ENCODE measurements at places on chromosomes 4 and X. TPM values are rescaled to one million over a fixed set of nuclear protein-coding genes. Genes with fewer than 3 reads are reported as not detected.

- no peaks in the 10 kb centered on the region for H3K27me3 ChIP-seq
- peaks cover 6% of the 10 kb centered on the region for H3K4me1 ChIP-seq
- H3K4me3 ChIP-seq = no peak overlapping the region
- no peaks in the 10 kb centered on the region for H3K36me3 ChIP-seq
- H3K27ac ChIP-seq = no peak overlapping the region
Measured at GRCh38 chr4:15416357-15417232, 11.2 kb upstream of the C1QTNF7 start.

- H3K36me3 ChIP-seq = peaks cover 4% of the 10 kb centered on the region
- H3K4me1 ChIP-seq = peaks cover 22% of the 10 kb centered on the region
- no peak overlapping the region for H3K27ac ChIP-seq
- no peak for DNase-seq
Measured at GRCh38 chr4:147985376-147985775, 253.5 kb downstream of the ARHGAP10 start.

Gene CT45A3
- total RNA-seq = not detected

Gene PNCK
- total RNA-seq = 7.1 TPM

Gene CXorf65
- not detected for total RNA-seq

GRCh38 chr4:141713185-141713584, 76.8 kb downstream of the IL15 start:
- no peaks in the 10 kb centered on the region for H3K27me3 ChIP-seq
- no peaks in the 10 kb centered on the region for H3K4me1 ChIP-seq
- no peak overlapping the region for H3K4me3 ChIP-seq
- no peak overlapping the region for H3K27ac ChIP-seq
- no peaks in the 10 kb centered on the region for H3K36me3 ChIP-seq

GRCh38 chr4:3494462-3494871, 31.4 kb downstream of the DOK7 start:
- no peaks in the 10 kb centered on the region for H3K36me3 ChIP-seq
- no peak overlapping the region for H3K4me3 ChIP-seq
- no peaks in the 10 kb centered on the region for H3K27me3 ChIP-seq
- peak overlapping the region; percentile 14 for H3K27ac ChIP-seq
- no peak for DNase-seq

DNA sequence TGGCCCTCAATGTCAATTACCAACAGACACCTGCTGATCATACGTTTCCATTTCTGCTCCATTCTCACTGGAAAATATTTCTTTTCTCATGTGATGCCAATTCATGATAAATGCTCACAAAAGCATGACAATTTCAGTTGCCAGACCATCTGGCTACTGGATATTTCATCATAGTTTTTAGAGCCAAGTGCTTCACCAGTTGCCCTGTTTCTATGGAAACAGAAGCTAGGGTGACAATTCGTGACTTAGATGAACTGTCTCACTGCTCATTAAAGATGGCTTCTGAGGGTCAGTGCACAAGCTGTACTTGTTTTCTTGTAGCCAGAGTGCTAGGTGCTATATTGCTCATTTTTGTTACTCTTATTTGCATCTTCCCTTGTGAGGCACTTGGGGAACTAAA, 184.9 kb downstream of the COMMD8 start:
- no peak overlapping the region for H3K27ac ChIP-seq
- H3K4me1 ChIP-seq = no peaks in the 10 kb centered on the region
- DNase-seq = no peak
- no peaks in the 10 kb centered on the region for H3K36me3 ChIP-seq
- no peak overlapping the region for H3K4me3 ChIP-seq

Gene SUPT20HL2
- total RNA-seq = not detected

Gene TLL1
- 4.5 TPM for total RNA-seq

DNA sequence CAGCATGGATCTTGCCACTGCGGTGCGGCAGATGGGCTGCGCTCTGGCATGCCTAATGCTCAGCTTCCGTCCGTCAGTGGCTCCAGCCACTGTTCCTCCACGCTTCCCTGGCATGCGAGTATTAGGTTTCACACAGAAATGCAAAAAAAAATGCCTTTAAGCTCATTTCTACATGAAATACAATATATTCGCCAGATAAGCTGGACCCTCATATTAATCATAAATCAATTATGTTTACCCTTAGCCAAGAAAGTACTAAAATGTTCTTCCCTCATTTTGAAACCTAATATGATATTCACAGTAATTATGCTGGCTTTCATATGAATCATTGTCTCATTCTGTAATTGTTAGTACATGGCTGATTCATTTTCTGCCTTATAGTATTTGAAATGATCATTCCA, 115.5 kb upstream of the FAM241A start:
- H3K36me3 ChIP-seq = no peaks in the 10 kb centered on the region
- no peak overlapping the region for H3K27ac ChIP-seq
- H3K27me3 ChIP-seq = peaks cover 35% of the 10 kb centered on the region
- no peak for DNase-seq
- no peak overlapping the region for H3K4me3 ChIP-seq
- H3K4me1 ChIP-seq = no peaks in the 10 kb centered on the region

- no peak for DNase-seq
- no peaks in the 10 kb centered on the region for H3K27me3 ChIP-seq
- no peak overlapping the region for H3K4me3 ChIP-seq
- H3K27ac ChIP-seq = no peak overlapping the region
- no peaks in the 10 kb centered on the region for H3K36me3 ChIP-seq
- no peaks in the 10 kb centered on the region for H3K4me1 ChIP-seq
Measured at GRCh38 chr4:183732296-183732695, 73.2 kb downstream of the TRAPPC11 start.

- DNase-seq = no peak
- no peak overlapping the region for H3K4me3 ChIP-seq
- no peaks in the 10 kb centered on the region for H3K36me3 ChIP-seq
- no peaks in the 10 kb centered on the region for H3K27me3 ChIP-seq
- no peak overlapping the region for H3K27ac ChIP-seq
- H3K4me1 ChIP-seq = no peaks in the 10 kb centered on the region
Measured at GRCh38 chr4:184913356-184914143, 87.8 kb upstream of the ACSL1 start.

Gene TLR6
- 1.2 TPM for total RNA-seq

Gene UCP1
- total RNA-seq = not detected

Gene ATRX
- total RNA-seq = 83.4 TPM

GRCh38 chr4:25307596-25307995, 5.0 kb upstream of the ZCCHC4 start:
- no peak overlapping the region for H3K4me3 ChIP-seq
- H3K27ac ChIP-seq = no peak overlapping the region
- H3K27me3 ChIP-seq = no peaks in the 10 kb centered on the region
- DNase-seq = no peak
- no peaks in the 10 kb centered on the region for H3K4me1 ChIP-seq
- no peaks in the 10 kb centered on the region for H3K36me3 ChIP-seq

- H3K36me3 ChIP-seq = no peaks in the 10 kb centered on the region
- DNase-seq = no peak
- H3K4me3 ChIP-seq = no peak overlapping the region
- no peak overlapping the region for H3K27ac ChIP-seq
Measured at GRCh38 chr4:56183344-56183959, 203.8 kb downstream of the AASDH start.

Gene SULT1E1
- not detected for total RNA-seq

Measured in heart left ventricle (tissue), 16 donors.